Occipital lobe (tissue), 3 donors: ENCODE measurements at places on chromosomes 7 and 10. TPM values are rescaled to one million over a fixed set of nuclear protein-coding genes. Genes with fewer than 3 reads are reported as not detected.

The TMEM236 gene
- 0.16 TPM for total RNA-seq

The SUN3 gene
- not detected for total RNA-seq

The ACTR3C gene
- total RNA-seq, result 7.3 TPM

The PDE6C gene
- not detected for total RNA-seq

GRCh38 chr7:15925608-15926007 is 239.1 kb upstream of the MEOX2 start:
- DNase-seq, result no peak

GRCh38 chr7:100763556-100764140 is 30.3 kb downstream of the ZAN start:
- no peak for DNase-seq

GRCh38 chr10:85152911-85153310 is 824.5 kb downstream of the CCSER2 start:
- no peak for DNase-seq

DNA sequence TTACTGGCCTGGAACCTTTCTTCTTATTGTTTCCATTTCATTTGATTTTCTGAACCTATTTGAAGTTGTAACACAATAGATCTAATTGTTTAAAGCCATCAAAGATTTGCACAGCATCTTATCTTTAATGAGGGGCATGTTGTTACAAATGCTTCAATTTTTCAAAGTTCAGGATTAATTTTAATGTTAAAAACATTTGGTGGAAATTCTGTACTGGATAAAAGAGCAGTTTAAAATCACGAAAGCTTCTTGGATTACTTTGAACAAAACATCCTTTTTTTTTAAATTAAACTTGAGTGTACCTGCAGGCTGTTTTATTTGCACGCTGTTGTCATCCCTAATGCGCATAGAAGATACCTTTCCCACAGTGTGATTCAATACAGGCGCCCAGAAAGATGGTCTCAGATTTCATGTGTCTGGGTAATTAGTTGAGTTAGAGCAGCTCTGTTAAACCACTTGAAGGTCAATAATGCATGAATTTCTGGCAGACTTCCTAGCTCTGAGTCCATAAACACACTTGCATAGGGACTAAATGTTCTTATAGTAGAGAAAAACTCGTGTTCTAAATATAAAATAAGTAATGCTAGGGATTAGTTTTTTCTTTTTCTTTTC is 29.3 kb upstream of the DDX50 start:
- DNase-seq, result no peak

DNA sequence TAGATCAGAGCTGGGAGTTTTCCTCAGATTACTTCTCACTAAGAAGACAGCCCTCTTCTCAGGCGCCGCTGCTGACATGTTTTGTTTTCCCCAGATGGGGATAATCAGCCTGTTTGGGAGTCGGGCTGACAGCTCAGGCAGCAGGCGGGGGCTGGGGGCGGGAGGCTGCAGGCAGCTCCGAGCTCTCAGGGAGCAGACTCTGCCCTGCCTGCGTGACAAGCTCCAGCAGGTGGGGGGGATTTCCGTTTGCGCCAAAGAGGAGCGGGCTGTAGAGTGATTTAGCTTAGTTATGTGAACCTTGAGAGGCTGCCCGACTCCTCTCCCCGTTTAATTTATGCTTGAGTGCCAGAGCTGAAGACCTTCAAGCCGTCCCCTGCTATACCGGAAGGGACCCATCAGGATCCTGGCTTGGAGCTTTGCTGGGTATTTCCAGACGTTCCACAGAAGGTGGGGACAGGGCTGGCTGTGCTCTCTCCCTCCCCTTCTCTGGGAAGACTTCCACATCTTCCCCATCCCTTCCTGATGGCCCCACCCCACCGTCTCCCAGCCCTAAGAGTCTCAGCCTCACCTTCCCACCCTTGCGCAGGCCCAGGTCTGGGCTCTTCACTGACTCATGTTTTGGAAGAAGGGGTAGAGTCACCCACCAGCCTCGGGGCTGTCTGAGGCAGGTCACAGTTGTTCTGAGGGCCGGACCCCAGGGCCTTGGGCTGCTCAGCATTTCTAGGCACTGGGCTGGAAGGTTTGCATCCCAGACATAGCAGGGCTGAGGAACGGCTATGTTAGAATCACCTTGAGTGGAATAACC is 24.7 kb upstream of the ADCYAP1R1 start:
- DNase-seq, result peak; percentile 51

- no peak for DNase-seq
These were observed 2.0 kb upstream of the GNAI1 start for GRCh38 chr7:80132594-80132993.

DNA sequence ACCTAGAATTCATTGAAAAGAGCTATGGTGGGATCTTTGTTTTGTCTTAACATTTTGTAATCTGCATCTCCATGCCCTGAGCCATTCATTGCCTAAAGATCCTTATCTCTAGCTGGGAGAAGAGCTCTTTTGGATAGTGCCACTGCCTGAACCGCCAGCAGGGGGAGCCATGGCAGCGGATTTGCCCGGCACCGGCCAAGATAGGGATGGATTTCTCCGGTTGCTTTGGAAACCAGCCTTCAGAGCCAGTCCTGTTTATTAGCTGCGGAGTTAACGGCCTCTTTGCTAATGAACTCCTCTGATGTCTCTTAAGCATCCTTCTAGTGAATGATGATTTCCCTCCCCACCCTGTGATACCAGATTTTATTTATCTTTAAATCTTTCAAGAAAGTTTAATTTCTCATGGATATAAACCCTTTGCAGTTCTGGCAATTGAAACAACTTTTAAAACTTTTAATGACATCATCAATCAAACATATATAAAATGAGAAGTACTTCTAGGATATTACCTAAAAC is 58.2 kb upstream of the LYZL2 start:
- peak; percentile 50 for DNase-seq

DNA sequence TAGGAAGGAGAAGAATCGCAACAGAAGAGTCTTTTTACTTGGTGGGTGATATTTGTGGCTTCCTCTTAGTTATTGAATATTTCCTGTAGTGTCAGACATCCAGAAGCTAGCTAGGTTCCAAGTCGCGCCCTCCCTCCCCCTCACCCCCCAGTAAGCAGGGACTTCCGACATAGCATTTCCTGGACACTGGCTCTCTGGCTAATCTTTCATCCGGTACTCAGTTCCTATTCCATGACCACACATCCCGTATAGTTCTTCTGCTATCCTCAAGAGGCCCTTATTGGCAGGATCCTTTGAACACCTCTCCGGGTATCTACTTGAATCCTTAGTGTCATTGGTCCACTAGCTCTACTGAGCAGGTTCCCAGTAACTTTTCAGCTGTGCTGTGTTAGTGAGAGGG is 167.8 kb downstream of the HDAC9 start:
- no peak for DNase-seq

- no peak for DNase-seq
These were observed 163.6 kb downstream of the NRF1 start for GRCh38 chr7:129774871-129775694.

DNA sequence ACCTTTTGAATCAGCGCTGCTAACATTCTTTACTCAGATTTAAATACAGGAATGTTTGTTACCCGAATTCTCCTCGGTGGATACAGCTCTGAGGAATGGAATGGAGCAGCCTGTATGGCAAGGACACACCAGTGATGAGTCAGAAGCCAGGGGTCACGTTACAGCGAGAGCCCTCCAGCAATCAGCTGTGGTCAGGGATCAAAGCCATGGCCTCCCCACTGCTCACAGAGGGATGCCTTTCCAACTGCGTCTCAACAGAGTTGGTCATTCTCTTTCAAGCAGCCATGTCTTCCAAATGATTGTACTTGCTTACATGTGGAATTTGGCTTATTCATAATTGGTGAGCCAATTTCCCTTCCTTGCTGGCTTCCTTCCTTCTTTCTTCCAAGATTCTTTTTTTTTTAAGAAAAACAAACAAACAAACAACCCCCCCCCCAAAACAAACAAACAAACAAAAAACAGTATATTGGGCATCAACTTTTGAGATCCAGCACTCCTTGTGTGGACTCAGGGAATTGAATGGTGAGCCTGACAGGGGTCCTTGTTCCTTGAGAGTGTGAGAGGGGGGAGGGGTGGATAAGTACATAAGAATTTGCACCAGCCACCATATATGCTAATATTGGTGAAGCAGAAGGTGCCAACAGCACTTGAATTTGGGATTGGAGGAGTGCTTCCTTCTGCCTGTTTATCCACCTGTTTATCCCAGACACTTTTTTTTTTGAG is 100.2 kb downstream of the ATXN7L1 start:
- no peak for DNase-seq

GRCh38 chr10:10293481-10293951 is 724.2 kb upstream of the CELF2 start:
- no peak for DNase-seq

DNA sequence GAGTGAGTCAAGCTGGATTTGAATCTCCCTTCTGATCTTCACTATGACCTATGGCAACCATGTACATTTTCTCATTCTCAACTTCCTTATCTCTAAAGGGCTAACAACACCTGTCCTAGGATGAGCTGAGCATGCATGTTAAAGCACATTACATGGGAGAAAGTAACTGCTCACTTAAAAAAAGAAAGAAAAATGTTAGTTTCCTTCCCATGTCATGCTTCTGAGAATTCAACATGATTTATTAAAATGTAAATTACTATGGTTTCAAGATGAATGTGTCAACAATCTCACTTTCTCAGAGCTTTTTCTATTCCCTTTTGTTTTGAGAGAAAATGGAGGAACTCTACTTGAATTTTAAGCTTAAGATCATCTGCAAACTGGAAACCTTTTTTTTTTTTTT is 295.3 kb downstream of the SKIDA1 start:
- no peak for DNase-seq

GRCh38 chr7:155394413-155394812 is 63.5 kb upstream of the EN2 start:
- DNase-seq, result no peak

- no peak for DNase-seq
These were observed 9.5 kb downstream of the GLI3 start for GRCh38 chr7:42227541-42227935.

- DNase-seq, result no peak
These were observed 57.4 kb upstream of the NRP1 start for GRCh38 chr10:33391611-33392465.
